ENCODE measurements at places on chromosomes 7 and 10.

- no peak for DNase-seq
These were observed 395.9 kb downstream of the AUTS2 start for GRCh38 chr7:69994218-69994617.

DNA sequence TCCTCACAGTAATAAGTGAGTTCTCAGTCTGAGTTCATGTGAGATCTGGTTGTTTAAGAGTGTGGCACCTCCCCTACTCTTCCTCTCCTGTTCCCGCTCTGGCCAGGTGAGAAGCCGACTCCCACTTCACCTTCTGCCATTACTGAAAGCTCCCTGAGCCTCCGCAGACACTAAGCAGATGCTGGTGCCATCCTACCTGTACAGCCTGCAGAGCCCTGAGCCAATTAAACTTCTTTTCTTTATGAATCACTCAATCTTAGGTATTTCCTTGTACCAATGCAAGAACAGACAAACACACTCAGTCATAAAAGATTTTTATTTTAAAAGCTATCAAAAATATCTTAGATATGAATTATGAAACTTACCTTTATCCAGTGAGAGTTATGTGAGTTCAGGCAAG lies 39.5 kb upstream of the PFKP start:
- DNase-seq = no peak

- peak; percentile 28 for DNase-seq
These were observed 54.3 kb upstream of the PDGFA start for GRCh38 chr7:573933-574381.

- no peak for DNase-seq
These were observed 536.4 kb downstream of the GRM8 start for GRCh38 chr7:126716321-126716720.
